ENCODE measurements at places on chromosomes 12 and 14.

GRCh38 chr12:89217472-89217871, 134.8 kb downstream of the DUSP6 start:
- no peak for DNase-seq

GRCh38 chr12:59650588-59651228, 54.9 kb downstream of the SLC16A7 start:
- no peak for DNase-seq

GRCh38 chr14:59306775-59307174, 118.3 kb downstream of the DAAM1 start:
- DNase-seq: no peak

- no peak for DNase-seq
Observed at GRCh38 chr14:70755655-70756054, 53.7 kb downstream of the MAP3K9 start.

DNA sequence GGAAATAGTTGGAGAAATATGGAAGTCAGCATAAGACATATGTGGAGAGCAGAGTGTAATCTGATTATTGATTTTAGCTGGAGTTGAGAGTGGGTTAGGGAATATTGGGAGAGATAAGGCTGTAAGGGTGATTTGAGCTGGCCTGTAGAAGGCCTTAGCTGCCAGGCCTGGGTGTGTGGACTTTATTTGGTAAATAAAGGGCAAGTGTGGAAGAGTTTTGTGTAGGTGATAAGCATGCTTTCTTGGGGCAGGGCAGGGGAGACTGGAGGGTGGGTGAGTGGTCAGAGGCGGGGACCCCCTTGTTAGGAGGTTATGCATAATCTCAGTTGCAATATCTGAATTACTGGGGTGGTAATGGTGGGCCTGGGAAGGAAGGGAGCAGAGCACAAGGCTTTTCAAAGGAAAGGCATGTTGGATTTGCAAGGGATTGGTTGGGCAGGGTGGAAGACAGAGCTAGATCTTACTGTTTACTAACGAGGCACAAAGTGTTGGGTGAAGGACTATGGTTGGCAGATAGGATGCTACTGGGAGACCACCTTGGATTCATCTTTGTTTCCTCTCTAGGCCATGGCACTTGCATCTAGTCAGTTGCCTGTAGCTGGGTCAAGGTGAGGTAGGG, 5.5 kb downstream of the KHNYN start:
- no peak for DNase-seq

DNA sequence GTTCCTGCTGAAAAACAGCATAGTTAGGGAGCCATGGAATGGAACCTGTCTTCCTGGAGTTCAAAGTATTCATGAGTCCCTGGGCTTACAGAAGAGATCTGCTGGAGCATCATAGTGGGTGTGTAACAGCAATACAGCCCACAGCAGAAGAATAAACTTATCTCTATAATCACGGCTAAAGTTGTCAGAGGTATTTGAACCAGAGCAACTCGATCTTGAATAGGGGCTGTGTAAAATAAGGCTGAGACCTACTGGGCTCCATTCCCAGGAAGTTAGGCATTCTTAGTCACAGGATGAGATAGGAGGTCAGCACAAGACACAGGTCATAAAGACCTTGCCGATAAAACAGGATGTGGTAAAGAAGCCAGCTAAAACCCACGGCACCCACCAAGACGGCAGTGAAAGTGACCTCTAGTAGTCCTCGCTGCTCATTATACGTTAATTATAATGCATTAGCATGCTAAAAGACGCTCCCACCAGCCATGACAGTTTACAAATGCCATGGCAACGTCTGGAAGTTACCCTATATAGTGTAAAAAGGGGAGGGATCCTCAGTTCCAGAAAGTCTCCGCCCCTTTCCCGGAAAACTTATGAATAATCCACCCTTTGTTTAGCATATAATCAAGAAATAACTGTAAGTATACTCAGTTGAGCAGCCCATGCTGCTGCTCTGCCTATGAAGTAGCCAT, 223.4 kb downstream of the PCNX1 start:
- DNase-seq: peak; percentile 53

DNA sequence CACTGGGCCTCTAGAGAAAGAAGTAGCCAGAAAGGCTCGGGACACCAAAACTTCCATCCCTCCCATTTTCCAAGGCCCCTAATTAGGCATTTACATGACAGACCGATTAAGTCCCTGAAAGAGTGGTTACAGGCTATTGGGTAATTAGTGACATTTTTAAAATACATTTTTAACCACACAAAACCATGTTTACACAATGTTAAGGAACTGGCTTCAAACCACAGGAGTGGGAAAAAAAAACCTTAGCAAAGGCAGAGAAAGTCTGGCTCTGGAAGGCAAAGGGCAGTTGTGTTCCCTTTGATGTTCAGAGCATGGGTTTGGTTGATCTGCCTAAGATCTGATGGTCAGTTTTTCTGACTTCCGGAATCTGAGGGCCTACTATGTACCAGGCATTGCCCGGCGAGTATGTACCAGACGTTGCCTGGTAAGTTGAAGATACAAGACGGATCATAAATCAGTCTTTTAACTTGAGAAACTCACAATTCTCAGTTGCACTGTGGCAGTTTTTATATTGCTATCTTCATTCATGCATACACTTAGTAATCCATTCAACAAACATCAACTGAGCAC, 576.5 kb downstream of the MED13L start:
- DNase-seq: no peak

DNA sequence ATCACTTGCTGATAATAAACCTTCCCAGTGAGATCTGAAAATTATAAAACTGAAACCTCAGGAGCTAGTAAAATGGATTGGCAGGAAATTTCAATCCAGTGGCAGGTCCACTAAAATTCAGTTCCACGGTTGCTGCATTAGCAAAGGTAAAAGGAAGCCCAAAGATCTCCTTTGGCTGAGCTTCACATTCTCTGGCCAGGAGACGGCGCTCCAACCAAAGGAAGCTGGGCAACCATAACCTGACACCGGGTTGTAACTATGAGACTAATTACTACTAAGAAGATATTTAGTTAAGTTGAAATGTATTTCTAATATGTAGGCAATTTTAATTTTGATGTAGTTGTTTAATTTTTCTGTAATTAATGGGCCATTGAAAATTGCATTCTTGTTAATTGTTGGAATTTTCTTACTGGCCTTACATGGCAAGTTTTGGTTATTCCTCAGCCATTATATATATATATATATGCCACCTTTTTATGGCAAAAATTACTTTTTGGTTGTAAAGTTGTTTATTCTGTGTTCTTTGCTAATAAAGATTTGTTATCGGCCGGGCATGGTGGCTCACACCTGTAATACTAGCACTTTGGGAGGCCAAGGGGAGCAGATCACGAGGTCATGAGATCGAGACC, 17.0 kb downstream of the OR8S1 start:
- peak; percentile 56 for DNase-seq

DNA sequence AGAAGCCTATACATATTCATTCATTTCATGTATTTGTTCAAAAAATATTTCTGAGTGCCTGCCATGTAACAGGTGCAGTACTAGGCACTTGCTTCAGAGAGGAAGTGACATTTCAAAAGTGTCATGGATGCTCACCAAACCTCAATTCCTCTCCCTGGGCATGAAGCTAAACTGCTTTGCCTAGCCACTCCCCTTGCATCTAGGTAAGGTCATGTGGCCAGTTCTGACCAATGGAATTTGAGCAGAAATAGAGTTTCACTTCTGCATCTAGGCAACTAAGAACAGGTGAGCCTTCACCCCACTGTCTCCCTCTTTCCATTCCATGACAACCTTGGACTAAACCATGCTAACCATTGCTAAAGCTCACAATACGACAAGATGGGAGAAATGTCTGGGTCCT, 27.6 kb downstream of the TC2N start:
- DNase-seq: no peak

GRCh38 chr14:32258336-32258993, 55.4 kb upstream of the RNU6-8 start:
- peak; percentile 75 for DNase-seq

GRCh38 chr12:58914457-58914856, 5.8 kb downstream of the LRIG3 start:
- no peak for DNase-seq

- no peak for DNase-seq
Observed at GRCh38 chr14:89613260-89614008, 196.4 kb upstream of the FOXN3 start.

- no peak for DNase-seq
Observed at GRCh38 chr14:36713960-36714703, 52.5 kb downstream of the PAX9 start.

GRCh38 chr12:115646210-115646609, 631.3 kb downstream of the MED13L start:
- no peak for DNase-seq

GRCh38 chr12:130049666-130050065, 112.6 kb upstream of the FZD10 start:
- DNase-seq: no peak

GRCh38 chr12:6978611-6979011, 7.9 kb downstream of the EMG1 start:
- no peak for DNase-seq

- DNase-seq: peak; percentile 49
Observed at GRCh38 chr14:21090194-21090939, 8.1 kb downstream of the ZNF219 start.

GRCh38 chr12:15599266-15600037, 189.7 kb downstream of the EPS8 start:
- DNase-seq: peak; percentile 13

DNA sequence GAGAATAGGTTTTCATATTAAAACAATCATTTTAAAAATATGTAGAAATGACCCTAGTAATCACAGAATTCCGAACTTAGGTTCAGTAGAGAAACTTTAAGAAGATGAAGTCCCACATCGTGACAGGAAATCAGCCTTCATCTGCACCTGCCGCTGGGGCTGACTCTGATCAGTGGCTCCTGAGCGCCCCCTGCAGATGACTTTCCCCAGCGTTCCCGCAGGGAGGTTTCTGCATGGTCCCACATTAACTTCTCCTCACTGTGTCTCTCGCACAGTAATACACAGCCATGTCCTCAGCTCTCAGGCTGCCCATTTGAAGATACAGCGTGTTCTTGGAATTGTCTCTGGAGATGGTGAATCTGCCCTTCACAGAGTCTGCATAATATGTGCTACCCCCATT, 1131.1 kb downstream of the TMEM121 start:
- DNase-seq: peak; percentile 31

DNA sequence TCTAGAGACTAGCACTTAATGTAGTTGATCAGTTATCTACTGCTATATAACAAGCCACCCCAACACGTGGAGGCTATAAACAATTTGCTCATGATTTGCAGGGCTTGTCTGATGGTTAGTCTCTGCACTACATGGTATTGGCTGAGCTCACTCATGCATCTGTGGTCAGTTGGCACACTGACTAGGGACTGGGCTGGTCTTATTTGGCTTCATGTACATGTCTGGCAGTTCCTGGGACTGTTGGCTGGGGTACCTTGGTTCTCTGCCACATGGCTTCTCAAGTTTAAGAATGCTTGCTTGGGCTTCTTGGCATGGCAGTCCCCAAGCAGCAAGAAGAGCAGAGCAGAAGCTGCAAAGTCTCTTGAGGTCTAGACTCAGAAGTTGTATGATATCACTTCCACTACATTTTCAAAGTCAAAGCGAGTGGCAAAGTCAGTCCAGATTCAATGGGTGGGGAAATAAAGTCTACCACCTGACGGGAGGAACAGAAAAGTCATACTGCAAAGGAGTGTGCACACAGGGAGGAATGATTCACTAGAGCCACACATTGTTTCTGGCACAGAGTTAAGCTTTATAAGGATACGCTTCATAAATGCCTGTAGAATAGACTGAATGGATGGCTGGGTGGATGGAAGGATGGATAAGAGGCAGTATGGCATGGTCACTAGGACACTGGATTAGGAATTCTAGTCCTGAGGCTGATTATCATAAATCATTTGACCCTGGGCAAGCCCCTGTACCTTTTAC, 44.8 kb upstream of the PTHLH start:
- DNase-seq: no peak

- no peak for DNase-seq
Observed at GRCh38 chr12:105573574-105573973, 243.1 kb downstream of the C12orf75 start.

DNA sequence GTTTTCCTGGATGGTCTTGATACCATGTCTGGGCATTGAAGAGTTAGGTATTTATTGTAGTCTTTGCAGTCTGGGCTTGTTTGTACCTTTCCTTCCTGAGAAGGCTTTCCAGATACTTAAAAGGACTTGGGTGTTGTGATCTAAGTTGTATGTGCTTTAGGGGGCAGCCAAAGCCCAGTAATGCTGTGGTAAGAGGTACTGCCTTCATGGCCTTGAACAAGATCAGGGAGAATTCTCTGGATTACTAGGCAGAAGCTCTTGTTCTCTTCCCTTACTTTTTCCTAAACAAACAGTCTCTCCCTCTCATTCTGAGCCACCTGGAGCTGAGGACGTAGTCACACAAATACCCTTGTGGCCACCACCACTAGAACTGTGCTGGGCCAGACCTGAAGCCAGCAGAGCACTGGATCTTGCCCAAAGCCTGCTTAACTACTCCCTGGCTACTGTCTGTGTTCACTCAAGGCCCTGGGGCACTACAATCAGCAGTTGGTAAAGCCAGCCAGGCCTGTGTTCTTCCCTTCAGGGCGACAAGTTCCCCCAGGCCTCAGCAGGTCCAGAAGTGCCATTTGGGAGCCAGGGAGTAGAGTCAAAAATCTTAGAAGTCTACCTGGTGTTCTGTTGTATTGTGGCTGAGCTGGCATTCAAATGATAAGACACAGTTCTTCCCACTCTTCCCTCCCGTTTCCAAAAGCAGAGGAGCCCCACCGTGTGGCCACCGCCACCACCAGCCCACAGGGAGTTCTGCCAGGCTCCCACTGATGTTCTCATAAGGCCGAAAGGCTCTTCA, 11.4 kb downstream of the PRORP start:
- DNase-seq: no peak

GRCh38 chr14:99734406-99735051, 50.4 kb downstream of the CYP46A1 start:
- no peak for DNase-seq

- peak; percentile 86 for DNase-seq
Observed at GRCh38 chr14:93126111-93126510, 10.4 kb upstream of the ITPK1 start.

DNA sequence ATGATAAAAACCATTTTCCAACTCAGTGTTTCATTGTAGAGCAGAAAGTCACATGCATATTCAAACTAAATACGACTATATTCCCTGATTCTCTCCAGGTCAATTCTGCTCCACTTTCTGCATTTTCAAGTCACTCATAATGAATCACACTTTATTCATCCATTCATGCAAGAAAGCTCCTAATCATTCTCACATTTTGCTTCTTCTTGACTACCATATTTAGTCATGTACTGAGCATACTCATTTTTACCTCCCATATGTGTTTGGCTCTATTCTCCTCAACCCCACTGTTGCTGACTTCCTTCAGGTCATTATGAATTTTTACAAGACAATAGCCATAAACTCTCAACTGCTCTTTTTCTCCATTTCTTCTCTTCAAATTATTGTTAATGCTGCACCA, 43.4 kb upstream of the PIK3C2G start:
- DNase-seq: no peak

DNA sequence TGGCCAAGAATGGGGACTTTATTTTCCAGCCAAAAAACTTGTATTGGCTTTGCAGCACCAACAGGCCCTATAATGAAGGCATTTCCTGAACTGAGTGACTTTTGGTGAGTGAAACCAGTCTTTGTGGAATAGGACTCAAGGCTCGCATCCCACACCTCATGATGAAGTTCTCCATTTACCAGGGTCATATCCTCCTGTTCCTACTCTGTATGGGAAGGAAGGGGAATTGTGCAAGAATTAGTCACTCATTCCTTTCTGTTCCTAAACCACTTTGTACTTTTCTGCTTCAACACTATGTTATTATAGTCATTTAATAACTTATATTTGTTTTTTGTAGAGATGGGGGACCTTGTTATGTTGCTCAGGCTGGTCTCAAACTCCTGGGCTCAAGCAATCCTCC, 2.3 kb upstream of the SPATS2 start:
- DNase-seq: peak; percentile 80
